ENCODE measurements at places on chromosomes 16 and 17.

- DNase-seq, result no peak
Observed at GRCh38 chr17:5352681-5353289, 66.7 kb downstream of the NUP88 start.

- no peak for DNase-seq
Observed at GRCh38 chr17:38455288-38455915, 27.1 kb downstream of the ARHGAP23 start.

DNA sequence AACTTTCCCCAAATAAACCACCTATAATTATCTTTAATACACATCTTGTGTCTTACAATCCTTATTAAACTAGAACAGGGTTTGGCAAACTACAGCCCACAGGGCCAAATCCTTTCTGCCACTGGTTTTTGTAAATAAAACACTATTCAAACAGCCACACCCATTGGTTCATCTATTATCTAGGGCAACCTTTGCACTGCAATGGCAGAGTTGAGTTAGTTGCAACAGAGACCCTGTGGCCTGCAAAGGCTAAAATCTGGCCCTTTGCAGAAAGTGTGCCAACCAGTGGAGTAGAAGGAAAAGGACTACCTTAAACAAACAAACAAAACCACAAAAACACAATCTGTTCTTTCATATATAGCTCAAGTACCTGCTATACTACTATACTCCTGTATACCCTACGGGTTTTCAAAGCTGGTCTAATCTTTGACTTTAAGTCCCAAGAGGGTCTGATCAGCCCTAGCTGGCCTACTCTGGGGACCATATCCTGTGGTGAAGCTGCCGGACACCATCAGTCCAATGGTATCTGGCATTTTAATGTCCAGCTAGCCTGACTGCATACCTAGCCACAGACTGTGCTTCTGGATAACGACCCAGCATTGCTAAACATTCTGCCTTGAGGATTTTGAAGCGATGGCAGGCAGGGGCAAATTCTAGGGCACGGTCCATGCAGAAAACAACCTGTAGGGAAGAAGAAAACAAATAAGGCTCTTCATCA, 23.3 kb downstream of the CNP start:
- no peak for DNase-seq

DNA sequence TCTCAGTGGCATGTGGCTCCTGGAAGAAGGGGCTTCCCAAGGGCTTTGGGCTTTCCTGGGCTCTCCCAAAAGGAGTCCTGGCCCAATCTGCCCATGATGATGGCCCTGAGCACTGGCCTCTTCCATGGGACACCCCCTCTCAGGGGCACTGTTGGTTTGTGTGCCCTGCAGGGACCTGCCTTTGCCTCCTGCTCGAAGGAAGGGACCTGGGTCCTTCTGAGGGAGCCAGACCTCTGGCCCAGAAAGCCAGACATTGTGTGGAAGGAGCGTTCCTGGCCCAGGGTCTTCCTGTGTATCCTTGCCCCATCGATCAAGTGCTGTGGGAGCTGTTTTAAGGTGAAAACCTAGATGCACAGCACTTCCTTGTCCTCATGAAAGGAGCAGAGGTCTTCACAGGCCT, 1689.3 kb downstream of the TP53TG3F start:
- no peak for DNase-seq

DNA sequence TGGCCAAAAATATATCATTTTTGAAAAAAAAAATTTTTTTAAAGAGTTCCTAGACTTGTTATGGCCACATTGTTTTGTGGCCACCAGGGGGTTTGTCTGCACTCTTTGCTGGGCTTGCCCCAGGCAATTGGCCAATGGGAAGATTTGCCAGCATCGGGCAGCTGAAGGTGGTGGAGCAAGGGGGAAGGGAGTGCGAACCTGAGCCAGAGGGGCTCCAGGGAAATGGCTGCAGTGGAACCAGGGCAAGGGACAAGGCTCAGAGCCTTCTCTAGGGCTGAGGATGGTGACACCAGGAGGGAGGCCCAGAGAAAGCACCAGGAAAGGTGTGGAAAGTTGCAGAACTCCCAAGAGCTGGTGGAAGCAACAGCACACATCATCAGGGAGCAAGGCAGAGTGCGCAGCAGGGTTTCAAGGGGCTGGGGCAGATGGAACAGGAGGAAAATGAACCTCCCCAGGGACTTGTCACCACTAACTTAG, 15.5 kb upstream of the CMIP start:
- no peak for DNase-seq

- DNase-seq, result no peak
Observed at GRCh38 chr17:39870776-39871175, 2.8 kb downstream of the ZPBP2 start.

DNA sequence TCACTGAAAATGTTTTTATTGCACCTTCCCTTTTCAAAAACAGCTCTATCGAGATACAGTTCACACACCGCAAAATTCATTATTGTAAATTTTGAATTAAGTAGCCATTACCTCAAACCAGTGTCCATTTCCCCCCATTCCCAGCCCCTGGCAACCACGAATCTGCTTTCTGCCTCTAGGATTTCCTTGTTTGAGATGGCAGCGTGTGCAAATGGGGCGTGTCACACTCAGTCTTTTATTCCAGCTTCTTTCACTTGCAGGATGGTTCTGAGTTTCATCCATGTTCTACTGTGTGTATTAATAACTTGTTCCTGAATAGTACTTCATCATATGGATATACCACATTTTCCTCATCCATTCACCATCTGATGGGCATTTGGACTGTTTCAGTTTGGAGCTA, 14.8 kb downstream of the ACSF3 start:
- DNase-seq, result no peak
